A549 treated with ZK216348 at 1 μM for 4 hours (cell line): ENCODE measurements at places on chromosomes 7 and 10. TPM values are rescaled to one million over a fixed set of nuclear protein-coding genes. Genes with fewer than 3 reads are reported as not detected.

The PCLO gene
- total RNA-seq, result 0.85 to 1.6 TPM (median 1.1 TPM) in 5 replicates

The VGF gene
- total RNA-seq, result 8.9 to 26.8 TPM (median 17.5 TPM) in 5 replicates

The MYH16 gene
- total RNA-seq, result 0.27 to 1.2 TPM (median 0.74 TPM) in 5 replicates

The AKR1B15 gene
- total RNA-seq, result 33.9 to 46.4 TPM (median 40.0 TPM) in 5 replicates

The STEAP4 gene
- not detected in 5 replicates for total RNA-seq

The URGCP gene
- 23.5 to 28.8 TPM (median 26.8 TPM) in 5 replicates for total RNA-seq

The ZRANB1 gene
- 6.4 to 10.2 TPM (median 9.5 TPM) in 5 replicates for total RNA-seq
